ENCODE measurements at places on chromosomes 6 and 20.

DNA sequence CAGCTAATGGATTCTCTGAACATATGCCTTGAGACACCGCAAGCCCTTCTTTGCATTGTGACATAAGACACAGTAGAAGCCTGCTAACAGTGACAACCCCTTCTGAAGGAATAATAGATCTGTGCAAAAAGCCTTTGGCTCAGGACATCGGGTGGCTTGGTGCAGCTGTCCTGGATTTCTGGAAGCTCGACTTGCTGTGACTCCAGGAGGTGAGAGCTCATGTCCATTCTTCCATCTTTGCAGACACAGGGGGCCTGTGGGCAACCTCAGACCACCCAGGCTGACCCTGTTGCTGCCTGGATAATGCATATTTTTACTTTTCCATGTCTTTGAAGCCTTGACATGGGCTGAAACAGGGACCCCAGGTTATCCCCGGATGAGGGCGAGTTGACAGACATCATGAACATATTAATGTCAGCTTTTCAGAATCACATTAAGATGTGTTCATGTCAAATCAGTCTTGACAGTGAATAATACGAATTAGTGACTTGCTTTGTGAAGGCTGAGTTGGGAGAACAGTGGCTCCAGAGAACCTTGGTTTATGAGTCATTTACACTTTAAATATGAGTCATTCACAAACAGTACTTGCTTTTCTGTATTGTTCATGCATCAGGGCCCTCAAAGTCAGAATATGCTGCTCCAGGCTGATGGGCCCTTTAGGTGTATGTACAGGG, 66.8 kb upstream of the IYD start:
- no peak for DNase-seq

- DNase-seq, result no peak
Observed at GRCh38 chr6:44309092-44309491, 4.1 kb downstream of the AARS2 start.

- DNase-seq, result no peak
Observed at GRCh38 chr20:53737396-53738038, 143.9 kb upstream of the ZNF217 start.

GRCh38 chr6:33808641-33809180, 4.9 kb upstream of the MLN start:
- DNase-seq, result no peak

DNA sequence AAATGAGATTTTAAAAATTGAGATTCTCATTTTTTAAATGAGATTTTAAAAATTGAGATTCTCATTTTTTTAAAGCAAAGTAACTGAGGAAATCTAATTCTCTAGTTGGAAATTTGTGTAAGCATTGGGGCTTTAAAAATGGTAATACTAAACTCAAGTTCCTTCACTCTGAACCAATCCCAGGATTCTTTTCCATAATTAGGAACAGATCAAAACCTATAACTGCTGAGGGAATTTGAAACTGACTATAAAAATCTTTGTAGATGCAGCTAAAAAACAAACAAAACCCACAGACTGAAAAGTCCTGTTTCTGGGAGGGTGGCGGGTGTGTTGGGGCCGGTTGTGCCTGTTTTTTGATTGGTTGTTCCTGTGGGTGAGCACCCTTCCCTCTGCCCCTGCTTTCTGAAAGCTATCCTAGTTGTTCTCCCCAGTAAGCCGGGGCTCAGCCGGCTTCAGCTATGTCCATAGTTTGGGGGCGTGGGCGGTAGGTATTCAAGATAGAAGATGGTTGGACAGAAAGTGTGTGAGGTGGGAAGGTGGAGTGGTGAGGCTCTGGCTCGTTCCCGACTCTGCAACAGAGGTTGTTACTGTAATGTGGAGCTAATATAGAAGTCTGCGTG, 49.3 kb downstream of the GFRA4 start:
- no peak for DNase-seq

- no peak for DNase-seq
Observed at GRCh38 chr6:2911171-2911570, 8.1 kb upstream of the SERPINB9 start.

- no peak for DNase-seq
Observed at GRCh38 chr6:76719449-76719848, 647.0 kb upstream of the IMPG1 start.

DNA sequence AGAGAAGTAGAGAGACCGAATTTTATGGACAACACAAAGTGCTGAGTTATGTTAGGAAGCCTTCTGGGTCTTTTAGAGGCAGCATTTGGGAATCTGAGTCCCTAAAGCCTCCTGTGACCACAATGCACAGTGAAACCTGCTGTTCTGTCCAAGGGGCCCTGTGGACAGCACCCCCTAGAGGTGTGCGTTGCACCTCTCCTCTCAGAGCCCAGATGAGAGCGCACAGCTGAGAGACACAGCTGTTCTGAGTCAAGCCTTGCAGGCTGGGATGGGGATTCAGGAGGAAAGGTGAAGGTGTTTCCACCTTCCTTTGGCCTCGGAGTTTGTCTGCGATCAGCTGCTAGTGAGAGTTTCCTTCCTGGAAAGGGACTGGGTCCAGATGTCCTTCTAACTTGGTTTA, 13.0 kb downstream of the PCK1 start:
- DNase-seq, result no peak

DNA sequence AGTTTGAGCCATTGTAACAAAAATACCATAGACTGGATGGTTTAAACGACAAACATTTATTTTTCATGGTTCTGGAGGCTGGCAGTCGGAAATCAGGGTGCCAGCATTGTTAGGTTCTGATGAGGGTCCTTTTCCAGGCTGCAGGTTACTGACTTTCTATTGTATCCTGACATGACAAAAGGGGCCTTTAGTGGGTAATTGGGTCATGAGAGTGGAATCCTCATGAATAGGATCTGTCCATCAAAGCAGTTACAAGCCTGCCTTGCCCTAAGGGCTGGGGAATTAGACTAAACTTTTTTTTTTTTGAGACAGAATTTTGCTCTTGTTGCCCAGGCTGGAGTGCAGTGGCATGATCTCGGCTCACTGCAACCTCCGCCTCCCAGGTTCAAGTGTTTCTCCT, 347.9 kb upstream of the TSHZ2 start:
- DNase-seq, result no peak

DNA sequence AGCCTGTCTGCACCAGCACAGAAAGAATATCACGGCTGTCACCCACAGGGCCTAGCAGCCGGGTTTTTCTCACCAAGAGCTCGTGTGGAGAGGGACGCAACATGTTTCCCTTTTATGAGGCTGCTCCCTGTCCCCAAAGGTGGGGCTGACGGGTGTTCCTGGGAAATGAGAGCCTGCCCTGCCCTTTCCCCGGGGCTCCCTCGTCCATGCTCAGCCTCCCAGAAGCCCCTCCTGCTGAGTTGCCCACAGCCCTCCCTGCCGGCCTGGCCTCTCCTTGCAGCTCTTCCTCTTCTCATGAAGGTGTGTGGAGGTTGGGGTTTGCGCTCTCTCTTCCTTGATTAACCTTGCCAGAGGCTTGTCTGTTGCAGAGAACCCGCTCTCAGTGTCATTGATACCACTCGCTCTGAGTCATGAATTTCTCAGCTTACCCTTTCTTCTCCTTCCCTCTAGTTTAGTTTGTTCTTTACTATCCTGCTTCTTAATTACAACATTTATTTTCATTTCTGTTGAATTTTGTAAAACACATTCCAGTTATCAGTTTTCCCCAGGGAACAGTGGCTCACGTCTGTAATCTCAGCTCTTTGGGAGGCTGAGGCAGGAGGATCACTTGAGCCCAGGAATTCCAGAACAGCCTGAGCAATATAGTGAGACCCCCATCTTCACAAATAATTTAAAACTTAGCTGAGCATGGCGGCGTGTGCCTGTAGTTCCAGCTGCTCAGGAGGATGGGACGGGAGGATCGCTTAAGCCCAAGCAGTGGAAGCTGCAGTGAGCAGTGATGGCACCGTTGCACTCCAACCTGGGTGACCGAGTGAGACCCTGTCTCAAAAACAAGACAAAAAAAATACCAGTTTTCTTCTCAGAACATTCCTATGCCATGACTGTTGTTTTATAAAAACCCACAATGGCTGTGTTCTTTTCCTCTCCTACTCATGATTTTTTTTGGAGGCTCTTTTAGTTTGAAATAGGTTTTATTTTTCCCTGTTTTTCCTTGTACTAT, 103.8 kb downstream of the TMEM242 start:
- DNase-seq, result no peak

DNA sequence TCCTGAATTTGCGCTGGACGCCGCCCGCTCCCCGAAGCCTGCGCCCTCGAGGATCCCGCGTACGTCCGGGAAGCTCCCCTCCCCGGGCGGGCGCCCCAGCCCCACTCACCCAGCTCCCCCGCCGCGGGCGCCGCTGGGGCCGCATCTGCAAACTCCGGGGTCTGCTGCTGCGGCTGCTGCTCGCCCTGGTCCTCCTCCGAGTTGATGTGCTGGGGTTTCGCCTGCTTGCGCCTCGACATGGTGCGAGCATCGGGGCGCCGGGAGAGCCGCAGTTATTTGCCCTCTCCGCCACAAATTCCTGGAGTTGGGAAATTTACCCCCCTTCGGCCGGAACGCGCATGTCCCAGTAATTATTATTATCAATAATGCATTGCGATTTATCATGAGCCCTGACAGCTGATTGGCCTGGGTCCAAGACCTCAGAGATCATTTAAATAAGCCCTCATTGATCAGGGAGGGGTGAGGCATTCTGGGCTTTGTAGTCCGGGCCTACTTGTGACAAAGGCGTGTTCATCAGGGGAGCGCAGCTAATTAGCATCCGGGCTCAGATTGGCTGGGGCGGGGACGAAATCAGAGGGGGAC, at the start of gene SALL4:
Gene SALL4, minus strand, starts transcription at position 352 of the 582 bp plus-strand sequence. Its CDS starts 113 bp downstream, at position 239.
- DNase-seq, result no peak

DNA sequence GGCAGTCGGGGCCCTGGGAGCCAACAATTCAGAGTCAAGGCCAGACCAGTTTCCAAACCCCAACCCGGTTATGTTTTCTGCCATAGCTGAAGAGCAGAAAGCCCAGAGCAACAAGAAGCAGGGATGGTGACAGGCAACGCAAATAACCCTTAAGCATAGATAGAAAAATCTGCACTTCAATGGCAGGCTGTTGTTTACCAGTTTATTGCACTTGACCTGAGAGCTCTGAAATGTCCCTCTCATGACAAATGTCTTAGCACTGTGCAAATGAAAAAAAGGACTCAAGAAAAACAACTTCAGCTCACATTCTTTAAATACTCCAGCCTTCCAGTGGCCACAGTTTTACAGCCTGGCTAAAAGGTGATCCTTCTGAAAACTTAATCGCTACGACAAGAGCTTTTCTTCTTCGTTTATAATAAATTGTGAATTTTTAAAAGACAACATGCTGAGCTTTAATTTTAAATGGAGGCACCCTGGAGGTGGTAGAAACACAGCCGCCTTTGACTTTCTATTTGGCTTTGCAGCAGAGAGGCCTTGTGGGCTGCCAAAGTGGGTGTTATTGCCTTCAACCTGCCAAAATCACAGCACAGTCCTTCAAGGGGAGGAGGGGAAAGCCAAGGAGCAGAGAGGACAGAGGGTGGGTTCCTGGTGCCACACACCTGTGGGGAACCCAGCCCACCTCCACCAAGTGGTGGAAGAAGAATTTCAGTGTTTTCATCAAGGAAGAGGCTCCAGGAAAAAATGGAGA, 289.5 kb upstream of the CDYL start:
- DNase-seq, result no peak

GRCh38 chr6:51578362-51578761, 509.1 kb downstream of the PKHD1 start:
- DNase-seq, result no peak

DNA sequence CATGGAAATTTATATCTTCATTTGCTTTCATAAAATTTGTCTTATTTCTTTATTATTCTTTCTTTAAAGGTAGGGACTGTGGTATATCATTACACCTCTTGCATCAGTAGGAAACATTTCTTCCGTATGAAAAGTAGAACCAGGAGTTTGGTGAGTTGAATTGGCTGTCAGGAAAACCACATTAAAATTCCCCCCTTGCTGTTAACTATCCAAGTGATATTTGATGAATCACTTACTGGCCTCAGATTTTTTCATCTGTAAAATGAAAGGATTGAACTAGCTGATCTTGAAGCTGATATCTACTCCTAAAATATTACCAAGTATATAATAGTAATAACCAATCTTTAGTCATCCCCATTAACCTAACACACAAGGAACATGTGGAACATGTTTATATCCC, 460.9 kb downstream of the GJA1 start:
- no peak for DNase-seq

- DNase-seq, result peak; percentile 70
Observed at GRCh38 chr20:32603046-32603726, 18.1 kb upstream of the NOL4L start.

- DNase-seq, result no peak
Observed at GRCh38 chr6:70107852-70108629, 194.8 kb downstream of the COL9A1 start.

DNA sequence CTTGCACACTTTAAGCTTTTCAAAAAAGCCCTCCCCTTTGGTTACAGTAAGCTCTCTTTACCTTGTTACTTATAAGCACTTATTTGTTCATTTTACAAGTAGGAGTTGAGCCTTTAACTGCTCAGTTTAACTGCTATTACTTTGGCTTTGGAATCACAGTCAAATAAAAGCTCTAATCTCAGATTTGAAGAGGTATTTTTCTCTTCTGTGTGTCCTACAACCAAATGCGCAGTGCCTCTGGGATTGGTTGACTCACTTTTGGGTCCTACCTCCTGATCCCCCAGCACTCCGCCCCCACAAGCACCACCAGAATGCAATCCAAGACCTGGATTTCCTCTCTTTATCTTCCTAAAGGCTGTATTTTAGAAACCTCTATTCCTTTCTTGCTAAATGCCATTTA, 2.5 kb downstream of the NCOA7 start:
- DNase-seq, result no peak

GRCh38 chr6:16041327-16041726, 87.6 kb upstream of the MYLIP start:
- no peak for DNase-seq

GRCh38 chr6:27130668-27131428, 116.7 kb upstream of the PRSS16 start:
- no peak for DNase-seq

GRCh38 chr6:165722022-165722421, 59.0 kb upstream of the PDE10A start:
- no peak for DNase-seq

DNA sequence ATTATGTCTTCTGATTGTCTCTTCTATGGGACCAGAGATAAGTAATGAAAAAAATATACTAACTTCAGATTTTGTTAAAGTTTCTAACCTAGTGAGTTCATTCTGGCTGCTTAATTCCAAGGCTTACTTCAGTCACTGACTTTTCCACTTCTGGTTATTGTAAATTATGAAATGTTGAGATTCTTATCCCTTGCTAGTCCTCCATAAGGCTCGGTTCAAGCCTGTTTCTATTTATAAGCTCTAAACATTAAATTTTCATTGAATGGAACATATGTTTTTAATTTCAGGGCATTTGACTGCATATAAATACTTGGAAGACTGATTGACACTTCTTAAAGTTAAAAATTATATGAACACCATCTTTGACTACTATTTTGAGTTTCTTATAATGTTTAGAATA, 23.6 kb upstream of the NKAIN2 start:
- DNase-seq, result no peak

GRCh38 chr6:8181951-8182845, 79.8 kb upstream of the EEF1E1 start:
- no peak for DNase-seq

GRCh38 chr6:166716910-166717617, 90.0 kb upstream of the RPS6KA2 start:
- DNase-seq, result no peak

GRCh38 chr6:31574106-31575061, 981 bp upstream of the TNF start:
- DNase-seq, result no peak

All from SIG-M5 (cell line).